ENCODE measurements at places on chromosomes 12 and 14.
A peak's percentile ranks its signal among the peaks of the same experiment; 100 is the strongest.

GRCh38 chr12:129870796-129871195 is 33.0 kb downstream of the TMEM132D start:
- DNase-seq, result no peak

GRCh38 chr14:104445832-104446381 is 133.7 kb upstream of the C14orf180 start:
- no peak for DNase-seq

DNA sequence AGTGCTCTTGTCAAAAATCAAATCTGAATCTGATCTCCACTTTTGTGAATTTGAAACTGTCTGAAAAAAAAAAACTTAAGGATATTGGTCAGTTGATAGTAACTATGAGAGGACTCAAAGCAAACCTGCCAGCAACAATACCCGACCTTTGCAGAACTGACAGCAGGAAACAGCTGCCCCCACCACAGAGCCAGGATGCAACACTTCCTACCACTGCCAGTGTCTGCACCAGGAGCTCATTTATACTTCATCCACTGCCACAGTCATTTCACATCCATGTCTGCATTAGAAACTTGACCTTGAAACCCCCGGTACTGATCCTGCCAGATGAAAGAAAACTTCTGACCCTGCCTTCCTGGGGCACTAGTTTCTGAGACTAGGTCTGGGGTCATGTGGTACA is 27.4 kb upstream of the RXYLT1 start:
- DNase-seq, result no peak

- no peak for DNase-seq
Measured at GRCh38 chr14:55705651-55706364, 125.8 kb downstream of the KTN1 start.

GRCh38 chr14:105153331-105153731 is 15.2 kb downstream of the JAG2 start:
- DNase-seq, result no peak

DNA sequence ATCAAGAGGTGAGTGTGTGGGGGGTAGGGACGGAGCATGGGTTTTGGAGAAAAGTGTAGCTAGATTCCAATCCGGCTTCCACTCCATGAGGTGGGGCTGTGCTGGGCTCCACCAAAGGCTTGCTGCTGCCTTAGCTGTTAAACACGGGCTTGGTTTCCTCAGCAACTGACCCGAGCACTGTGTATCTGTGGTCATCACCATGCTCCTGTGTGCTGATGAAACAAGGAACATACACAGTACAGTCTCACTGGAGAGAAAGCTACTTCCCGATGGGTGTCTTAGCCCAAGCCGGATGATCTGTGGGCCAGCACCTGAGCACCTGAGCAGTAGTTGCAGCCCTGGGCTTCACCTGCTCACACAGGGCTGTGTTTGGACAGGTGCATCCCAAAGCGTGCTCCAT is 52.9 kb upstream of the VRK1 start:
- no peak for DNase-seq

- no peak for DNase-seq
Measured at GRCh38 chr12:49867570-49868341, 24.9 kb upstream of the BCDIN3D start.

DNA sequence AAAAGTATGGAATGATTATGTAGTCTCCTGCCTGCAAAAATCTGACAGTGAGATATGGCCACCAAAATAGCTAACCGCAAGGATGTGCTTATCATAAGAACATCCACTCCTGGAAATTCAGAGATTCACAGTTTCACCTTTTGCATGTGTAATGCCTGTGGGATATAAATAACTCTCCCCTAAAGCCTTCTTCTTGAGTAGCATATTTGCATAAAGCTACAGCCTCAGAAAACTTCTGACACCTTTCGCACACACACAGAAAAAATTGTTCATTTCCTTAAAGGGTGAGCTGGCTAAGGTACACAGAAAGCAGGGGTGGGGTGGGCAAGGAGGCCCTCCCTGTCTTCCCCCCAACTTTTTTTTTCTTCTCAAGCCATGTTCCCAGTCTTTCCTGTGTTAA is 3.1 kb upstream of the IGF1 start:
- DNase-seq, result no peak

GRCh38 chr14:60640859-60641741 is 8.2 kb downstream of the SIX1 start:
- DNase-seq, result no peak

DNA sequence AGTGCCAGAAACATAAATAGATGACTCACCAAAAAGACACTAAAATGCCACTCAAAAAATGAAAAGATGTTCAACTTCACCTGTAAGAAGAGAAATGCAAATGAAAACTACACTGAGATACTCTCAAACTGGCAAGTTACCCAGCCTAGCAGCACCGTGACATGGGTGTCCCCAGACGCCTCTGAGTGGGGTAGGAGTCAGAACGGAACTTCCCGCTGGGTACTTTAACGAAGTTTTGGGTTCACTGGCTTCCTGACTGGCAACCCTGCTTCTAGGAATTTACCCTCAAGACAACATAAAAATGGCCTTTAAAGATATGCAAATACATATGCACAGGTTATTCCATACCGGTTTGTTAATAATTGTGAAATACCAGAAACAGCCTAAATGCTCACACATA is 52.6 kb downstream of the RIMBP2 start:
- DNase-seq, result no peak

DNA sequence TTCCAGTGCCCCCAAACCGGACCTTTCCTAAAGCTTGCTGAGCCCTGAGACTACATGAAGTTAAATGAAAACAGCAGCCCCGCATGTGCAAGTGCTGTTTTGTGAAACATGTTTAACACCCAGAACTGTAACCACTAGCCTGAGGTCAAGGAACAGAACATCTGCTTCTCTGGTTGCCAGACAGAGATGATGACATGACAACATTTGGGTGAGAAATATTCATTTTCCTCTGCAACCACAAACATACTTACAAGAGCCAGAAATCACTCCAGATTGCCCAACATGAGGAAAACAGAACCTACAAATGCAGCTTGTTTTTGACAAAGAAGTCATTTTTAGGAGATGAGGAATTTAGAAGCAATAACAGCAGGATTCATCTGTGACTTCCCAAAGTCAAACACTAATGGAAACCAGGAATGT is 110.4 kb downstream of the BCAT1 start:
- no peak for DNase-seq

DNA sequence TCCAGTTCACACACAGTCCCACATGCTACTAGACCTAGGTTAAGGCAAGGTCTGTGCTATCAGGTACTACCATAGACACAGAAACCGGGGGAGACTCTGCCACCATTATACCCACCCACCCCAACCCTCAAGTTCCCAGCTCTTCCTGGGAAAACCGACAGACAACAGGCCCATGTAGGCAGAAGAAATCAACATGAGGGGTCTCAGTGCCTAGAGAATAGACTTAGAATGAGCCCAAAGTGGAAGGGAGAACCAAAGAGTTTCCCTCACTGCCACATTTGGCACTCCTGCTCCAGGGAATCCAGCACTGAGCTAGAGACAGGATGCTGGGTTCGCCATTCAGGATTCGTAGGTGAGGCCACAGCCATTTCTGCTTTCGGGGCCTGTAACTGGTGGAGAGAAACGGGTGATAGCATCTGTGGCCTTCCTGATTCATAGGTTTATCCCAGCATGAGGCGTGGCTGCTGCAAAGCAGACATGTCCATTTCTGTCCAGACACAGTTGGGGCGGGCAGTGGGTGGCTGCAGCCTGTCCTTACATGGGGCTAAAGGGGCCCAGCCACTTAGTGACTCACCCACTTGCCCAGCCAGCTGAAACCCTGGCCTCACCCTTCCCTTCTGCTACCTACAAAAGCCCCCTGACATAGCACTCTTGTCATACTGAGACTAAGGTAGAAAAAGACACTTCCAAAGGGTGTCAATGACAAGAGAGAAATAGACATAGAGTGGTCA is 69.4 kb downstream of the IRF2BPL start:
- DNase-seq, result peak; percentile 100

DNA sequence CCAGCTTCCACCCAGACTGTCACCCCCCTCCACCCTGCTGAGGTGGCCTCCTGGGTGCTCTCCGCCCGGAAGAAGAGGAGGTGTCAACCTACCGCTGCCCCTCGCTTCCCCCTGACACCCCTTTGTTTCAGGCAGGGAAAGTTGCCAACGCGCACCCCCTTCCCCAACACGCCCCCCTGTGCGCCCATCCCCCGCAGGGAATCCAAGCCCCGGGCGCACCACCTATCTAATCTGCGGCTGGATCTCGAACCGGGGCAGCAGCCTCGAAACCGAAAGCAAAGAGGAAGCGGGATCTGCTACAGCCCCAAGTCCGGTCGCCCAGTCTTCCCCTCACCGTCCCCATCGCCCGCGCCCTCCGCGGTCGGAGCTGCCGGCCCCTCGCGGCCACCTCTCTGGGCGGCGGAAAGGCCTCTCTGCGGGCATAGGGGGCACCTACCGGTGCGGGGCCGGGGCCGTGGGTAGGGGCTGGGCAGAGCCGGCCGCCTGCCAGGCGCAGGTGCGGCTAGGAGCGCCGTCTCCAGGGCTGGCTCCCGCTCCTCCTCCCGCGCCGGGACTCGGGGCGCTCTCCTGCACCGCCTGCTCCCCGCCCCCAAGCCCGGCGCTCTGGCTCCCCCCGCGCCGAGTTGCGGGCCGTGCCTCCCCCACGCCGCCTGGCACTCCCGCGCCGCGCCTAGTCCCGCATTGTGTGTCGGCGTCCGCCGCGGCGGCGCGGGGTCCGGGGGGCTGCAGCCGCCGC is 18.3 kb upstream of the PLEKHH1 start:
- DNase-seq, result peak; percentile 27

DNA sequence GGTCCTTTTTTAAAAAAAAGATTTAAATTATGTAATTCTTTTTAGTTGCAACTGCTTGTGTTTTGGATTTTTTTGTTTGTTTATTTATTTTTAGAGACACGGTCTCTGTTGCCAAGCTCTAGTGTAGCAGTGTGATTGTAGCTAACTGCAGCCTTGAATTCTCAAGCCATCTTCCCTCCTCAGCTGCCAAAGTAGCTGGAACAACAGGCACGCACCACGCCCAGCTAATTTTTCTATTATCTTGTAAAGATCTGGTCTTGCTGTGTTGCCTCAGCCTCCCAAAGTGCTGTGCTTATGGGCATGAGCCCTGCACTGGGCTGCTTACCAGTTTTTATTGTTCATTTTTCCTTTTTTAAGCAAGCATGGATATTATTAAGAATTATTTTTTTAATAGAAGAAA is 10.6 kb upstream of the ART4 start:
- DNase-seq, result no peak

- no peak for DNase-seq
Measured at GRCh38 chr14:53020193-53020932, 69.5 kb upstream of the FERMT2 start.

DNA sequence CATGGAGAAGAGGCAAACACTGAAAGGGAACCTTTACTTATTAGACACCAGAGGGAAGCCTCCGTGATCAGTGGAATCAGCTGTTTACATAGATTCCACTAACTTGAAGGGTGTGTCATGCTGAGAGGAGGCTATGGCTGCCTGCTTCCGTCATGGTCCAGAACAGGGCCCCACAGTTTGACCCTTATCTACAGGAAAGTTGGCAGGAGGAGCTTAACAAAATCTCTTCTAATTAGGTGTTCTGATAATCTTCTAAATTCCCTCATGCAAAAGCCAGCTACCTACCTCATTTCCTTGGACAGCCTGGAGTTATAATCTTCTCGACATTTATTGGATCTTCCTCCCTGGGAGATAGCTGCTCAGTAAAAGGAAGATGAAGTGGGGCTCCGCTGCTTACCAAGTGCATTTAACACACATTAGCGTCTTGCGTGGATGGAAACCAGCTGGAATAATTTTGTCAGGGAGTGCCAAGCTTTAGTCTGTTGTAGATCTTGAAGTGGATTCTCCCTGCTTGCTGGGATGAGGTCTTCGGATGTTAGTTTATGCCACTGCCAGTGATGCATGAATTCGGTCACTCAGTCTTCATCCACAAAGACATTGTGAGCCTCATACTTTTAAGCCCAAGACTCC is 171.0 kb downstream of the PAH start:
- no peak for DNase-seq

DNA sequence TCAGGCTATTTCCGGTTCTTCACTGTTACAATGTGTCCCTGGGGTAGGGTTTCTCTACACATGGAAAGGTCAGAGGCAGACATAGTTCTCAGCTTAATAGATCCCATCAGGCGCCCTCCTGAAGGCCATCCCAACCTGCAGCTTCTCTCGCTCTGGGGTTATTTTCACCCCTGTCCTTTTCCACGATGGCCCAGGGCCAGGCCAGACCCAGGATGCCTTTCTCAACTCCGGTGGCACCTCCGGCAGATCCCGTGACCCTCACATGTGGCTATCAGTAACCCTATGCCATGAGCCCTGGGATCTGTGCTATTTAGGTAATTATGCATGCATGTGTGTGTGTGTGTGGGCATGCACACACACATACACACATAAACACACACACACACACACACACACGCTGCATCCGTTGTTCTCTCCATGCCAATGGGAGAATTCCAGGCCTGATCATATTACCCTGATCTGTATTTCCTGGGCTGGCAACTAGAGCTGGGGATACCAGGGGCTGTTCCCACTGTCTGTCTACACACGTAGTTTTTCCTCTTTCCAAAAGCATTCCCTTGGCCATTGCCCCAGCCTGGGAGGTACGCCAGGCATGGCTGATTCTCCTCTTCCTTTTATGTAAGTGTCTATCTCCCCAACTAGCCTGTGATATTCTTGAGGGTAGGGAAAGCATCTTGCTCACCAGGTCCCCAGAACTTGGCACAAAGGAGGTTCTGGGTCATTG is 51.2 kb upstream of the NOS1 start:
- DNase-seq, result no peak

- no peak for DNase-seq
Measured at GRCh38 chr12:84043355-84043754, 869.2 kb downstream of the SLC6A15 start.

DNA sequence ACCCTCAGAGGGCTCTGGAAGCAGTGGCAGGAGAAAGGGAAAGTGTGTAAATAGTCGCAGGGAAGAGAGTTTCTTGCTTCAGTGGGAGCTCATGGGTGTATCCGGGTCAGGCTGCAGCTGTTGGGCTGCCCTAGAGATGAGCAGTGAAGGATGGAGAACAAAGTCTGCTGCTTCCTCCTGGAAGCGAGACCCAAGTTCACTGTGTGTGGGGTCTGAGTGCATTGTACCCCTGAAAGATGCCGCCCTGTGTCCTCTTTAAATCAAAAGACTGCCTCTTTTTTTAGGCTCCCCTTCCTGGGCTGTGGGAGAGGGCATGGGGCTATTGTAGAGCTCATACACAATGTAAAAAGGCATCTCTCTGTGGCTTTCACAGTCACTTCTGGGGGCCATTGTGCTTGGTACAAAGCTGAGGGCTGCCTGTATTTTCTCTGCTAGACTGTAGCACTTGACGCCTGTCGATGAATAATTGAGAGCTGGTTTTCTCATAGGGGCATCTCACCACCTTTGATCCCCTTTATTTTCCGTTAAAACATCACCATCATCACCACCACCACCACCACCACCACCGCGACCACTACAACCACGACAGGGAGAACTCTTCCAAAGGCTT is 16.7 kb downstream of the CHST11 start:
- no peak for DNase-seq

- DNase-seq, result peak; percentile 36
Measured at GRCh38 chr14:73188501-73188911, 48.8 kb upstream of the PAPLN start.
